ENCODE measurements at places on chromosomes 5 and 9.

GRCh38 chr5:168047043-168047668 is 244.3 kb upstream of the WWC1 start:
- no peak overlapping the region for H3K27ac ChIP-seq

DNA sequence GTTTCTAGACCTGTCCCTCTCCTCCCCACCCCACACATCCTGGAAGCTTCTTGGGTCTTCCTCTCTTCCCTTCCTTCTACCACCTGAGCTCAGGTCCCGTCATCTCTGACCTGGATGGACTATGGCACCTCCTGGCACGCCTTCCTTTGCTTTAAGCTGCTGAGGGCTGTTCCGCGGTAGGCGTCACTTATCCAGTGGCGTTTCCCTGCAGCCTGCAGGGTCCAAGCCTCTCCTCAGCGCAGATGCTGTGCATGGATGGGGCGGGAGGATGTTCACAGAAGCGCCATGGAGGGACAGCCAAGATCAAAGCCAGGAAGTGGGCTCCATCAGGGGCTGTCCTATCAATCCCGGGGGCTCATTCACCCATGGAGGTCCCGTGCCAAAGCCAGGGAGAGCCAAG is 23.8 kb upstream of the CNOT6 start:
- no peaks in the 10 kb centered on the region for H3K4me1 ChIP-seq
- no peaks in the 10 kb centered on the region for H3K27me3 ChIP-seq
- H3K36me3 ChIP-seq: no peaks in the 10 kb centered on the region
- DNase-seq: no peak
- H3K4me3 ChIP-seq: no peak overlapping the region

DNA sequence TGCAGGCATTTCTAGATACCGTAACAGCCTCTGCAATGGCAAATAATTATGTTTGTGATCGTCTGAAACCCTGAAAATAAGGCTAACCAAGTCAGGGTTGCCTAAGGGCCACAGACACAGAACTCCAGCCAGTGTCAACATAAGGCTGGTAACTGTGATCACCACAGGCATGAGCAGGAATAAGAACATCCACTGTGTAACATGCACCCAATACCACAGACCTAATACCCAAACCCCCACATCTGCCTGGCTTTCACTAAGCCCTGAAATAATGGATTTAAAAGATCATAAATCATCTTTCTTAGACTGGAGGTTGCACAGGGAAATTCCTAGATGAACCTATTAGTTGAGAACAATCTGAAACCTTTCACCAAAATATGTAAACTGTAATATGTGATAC is 394.5 kb downstream of the NFIB start:
- H3K4me1 ChIP-seq: no peaks in the 10 kb centered on the region
- DNase-seq: no peak
- H3K4me3 ChIP-seq: no peak overlapping the region
- H3K27me3 ChIP-seq: no peaks in the 10 kb centered on the region

GRCh38 chr9:29129763-29130162 is 1556.5 kb upstream of the C9orf72 start:
- H3K36me3 ChIP-seq: no peaks in the 10 kb centered on the region
- no peak for DNase-seq
- no peak overlapping the region for H3K4me3 ChIP-seq

DNA sequence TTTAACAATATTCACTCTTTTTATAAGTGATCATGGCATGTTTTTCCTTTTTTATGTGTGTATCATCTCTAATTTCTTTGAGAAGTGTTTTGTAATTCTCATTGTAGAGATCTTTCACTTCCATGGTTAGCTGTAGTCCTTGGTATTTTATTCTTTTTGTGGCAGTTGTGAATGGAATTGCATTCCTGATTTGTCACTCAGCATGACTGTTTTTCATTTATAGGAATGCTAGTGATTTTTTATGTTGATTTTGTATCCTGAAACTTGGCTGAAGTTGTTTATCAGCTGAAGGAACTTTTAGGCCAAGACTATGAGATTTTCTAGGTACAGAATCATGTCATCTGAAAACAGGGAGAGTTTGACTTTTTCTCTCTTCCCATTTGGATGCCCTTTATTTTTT is 13.1 kb upstream of the SPINK13 start:
- H3K4me3 ChIP-seq: no peak overlapping the region
- H3K27ac ChIP-seq: no peak overlapping the region
- H3K36me3 ChIP-seq: no peaks in the 10 kb centered on the region
- no peaks in the 10 kb centered on the region for H3K4me1 ChIP-seq
- H3K27me3 ChIP-seq: no peaks in the 10 kb centered on the region
- no peak for DNase-seq

DNA sequence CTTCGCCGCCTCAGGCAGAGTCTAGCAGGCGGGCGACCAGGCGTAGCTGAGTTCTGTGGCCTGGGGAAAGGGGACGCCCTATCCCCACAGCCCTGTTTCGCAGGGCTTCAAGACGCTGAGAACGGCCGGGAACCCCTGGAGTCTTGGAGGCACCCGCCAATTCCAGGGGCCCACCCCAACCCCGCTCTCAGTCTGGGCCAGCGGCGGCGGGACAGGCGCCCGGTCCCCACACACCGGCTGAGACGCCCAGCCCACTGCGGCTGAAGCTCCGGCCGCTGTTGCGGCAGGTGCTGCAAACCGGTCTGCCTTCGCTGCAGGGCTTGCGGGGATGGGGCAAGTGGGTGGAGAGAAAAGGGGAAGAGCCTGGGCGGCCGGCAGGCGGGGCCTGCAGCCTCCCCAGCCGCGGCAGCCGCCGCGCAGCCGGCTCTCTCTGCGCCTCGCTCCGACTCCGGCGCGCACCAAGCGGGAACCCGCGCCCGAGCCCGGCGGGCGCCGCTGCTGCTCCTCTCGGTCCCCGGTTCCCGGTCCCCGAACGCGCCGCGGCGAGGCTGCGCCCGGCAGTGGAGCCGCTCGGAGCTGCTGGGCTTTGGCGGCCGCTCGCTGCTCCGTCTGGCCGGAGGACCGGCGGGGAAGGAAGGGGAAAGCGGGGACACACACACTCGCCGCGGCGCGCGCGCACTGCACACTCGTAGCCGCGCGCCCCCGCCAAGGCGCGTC is at the start of gene PIP5K1B:
Gene PIP5K1B (plus strand): TSS at position 427 of the 717 bp plus-strand sequence. CDS start 117,375 bp downstream, outside the sequence.
- no peaks in the 10 kb centered on the region for H3K36me3 ChIP-seq
- H3K4me3 ChIP-seq: peak within 1 kb of the TSS; percentile 16
- DNase-seq: no peak
- H3K4me1 ChIP-seq: no peaks in the 10 kb centered on the region

GRCh38 chr5:120153551-120153950 is 310.5 kb upstream of the PRR16 start:
- no peak overlapping the region for H3K4me3 ChIP-seq
- no peaks in the 10 kb centered on the region for H3K4me1 ChIP-seq
- DNase-seq: no peak
- no peaks in the 10 kb centered on the region for H3K27me3 ChIP-seq
- H3K27ac ChIP-seq: no peak overlapping the region
- no peaks in the 10 kb centered on the region for H3K36me3 ChIP-seq

DNA sequence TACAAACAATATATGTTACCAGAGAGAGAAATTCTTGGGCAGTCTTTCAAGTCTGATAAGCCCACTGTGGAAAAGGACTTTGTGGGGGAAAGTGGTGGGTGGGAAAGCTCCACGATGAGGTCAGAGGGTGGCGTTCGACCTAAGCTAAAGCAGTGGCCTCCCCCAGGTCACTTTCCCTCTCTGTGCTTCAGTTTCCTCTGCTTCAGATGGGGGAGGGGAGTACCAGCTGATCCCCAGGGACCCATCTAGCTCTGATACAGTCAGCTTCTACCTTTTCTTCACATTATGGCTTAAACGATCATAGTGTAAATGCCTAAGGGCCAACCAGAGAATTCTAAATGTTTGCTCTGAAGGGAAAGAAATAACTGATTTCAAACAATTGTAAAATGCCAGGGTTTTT is 36.6 kb upstream of the ARSB start:
- no peak overlapping the region for H3K27ac ChIP-seq
- no peaks in the 10 kb centered on the region for H3K4me1 ChIP-seq
- H3K36me3 ChIP-seq: no peaks in the 10 kb centered on the region
- no peak overlapping the region for H3K4me3 ChIP-seq

DNA sequence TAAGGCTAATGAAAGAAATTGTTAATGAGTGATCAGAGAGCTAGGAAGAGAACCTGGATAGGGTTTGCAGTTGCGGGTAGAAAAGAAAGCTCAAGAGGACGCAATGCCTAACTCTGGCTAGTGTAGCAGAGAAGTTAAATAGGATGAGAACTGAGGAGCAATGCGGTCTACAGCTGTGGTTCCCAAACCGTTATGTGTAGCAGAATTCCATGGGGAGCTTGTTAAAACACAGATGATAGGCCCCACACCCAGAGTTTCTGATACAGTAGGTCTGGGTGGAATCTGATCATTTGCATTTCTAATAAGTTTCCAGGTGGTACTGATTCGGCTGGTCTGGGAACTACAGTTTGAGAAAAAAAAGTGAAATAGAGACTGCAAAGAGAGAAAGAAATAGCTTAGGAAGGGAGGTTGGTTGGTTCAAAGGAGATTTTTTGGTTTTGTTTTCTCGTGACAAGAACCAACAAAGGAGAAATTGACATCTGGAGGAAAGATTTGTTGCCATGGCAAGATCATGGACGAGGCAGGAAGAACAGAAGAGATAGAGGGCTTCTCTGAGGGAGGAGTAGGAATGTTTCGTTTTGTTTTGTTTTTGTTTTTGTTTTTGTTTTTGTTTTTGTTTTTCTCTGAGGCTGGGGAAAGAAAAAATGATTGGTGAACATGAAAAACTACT is 276.1 kb downstream of the ARRDC3 start:
- no peaks in the 10 kb centered on the region for H3K27me3 ChIP-seq
- no peak overlapping the region for H3K27ac ChIP-seq
- H3K36me3 ChIP-seq: no peaks in the 10 kb centered on the region
- no peak for DNase-seq
- no peaks in the 10 kb centered on the region for H3K4me1 ChIP-seq

DNA sequence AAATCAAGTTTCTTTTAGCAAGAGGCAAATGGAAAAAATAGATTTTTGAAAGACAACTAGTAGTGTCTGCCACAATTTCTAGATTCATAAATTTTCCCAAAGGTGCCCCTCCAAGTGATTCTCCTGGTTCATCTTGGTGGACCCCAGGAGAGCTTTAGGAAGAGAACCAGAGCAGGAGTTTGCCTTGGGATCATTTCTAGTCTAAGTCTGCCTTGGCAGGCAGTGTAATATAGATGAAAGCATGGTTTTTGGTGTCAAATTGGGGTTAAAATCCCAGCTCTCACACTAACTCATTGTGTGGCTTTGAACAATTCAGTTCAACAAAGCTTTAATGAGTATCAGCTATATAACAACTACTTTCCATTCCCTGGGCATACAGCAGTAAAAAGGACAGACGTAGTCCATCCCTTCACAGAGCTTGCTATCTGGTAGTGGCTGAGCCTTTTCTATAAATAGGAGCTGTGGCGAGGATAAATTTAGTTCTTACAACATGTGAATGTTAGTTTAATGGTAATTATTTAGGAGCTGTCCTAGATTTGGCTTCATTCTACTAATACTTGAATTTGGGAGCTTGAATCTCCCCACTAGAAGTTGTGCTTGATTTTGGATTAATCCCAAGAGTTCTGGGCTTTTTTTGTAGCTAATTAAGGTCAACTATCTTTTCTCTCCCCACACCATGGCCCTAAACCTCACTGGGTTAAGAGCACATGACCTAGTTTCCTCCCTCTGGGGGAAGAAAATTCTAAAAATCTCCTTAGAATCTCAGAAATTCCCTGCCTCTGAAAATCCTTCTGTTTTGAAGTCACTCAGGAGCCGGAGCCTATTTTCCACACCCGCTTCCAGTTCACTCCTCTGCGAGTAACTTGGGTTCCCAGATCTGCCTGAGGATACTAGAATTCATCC is 197.8 kb downstream of the PCSK1 start:
- no peak overlapping the region for H3K4me3 ChIP-seq
- no peaks in the 10 kb centered on the region for H3K36me3 ChIP-seq
- no peak overlapping the region for H3K27ac ChIP-seq
- no peaks in the 10 kb centered on the region for H3K27me3 ChIP-seq

DNA sequence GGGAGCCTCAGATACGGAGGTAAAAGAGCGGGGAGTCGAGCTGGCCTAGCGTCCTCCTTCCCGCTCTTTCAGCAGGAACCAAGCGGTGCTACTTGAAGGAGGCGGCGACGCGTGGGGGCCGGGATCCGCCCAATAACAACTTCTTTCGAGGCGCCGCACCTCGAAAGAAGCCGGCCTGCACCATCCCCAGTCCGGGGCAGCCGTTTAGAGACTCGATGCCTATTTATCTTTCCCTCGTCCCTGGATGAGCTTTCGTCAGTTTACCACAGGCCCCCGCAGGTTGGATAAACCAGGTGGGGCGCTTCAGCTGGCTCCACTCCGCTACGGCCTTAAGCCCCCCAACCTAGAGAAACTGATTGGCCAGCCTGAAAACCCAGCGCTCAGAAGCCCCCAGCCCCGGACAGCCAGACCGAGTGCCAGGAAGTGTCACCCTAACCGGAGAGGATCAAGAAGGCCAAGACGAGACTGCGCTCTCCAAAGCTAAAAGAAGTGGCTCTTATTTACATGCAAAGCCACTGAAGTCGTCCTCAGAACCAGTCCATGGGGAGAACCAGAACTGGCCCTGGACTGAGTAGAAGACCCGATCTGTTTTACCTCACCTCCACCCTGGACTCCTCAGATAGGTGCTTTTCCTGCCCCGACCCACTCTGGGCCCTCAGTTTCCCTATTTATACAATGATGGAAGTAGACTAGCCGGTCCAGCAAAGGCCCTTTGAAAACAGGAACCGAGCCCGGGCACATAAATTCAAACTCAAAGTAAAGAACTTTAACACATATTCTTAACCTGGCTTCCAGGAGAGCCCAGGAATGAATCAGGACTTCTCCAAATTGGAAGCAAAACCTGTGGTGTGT is 1.4 kb downstream of the HAND1 start:
- H3K4me3 ChIP-seq: no peak overlapping the region
- peaks cover 90% of the 10 kb centered on the region for H3K27me3 ChIP-seq
- no peaks in the 10 kb centered on the region for H3K36me3 ChIP-seq

DNA sequence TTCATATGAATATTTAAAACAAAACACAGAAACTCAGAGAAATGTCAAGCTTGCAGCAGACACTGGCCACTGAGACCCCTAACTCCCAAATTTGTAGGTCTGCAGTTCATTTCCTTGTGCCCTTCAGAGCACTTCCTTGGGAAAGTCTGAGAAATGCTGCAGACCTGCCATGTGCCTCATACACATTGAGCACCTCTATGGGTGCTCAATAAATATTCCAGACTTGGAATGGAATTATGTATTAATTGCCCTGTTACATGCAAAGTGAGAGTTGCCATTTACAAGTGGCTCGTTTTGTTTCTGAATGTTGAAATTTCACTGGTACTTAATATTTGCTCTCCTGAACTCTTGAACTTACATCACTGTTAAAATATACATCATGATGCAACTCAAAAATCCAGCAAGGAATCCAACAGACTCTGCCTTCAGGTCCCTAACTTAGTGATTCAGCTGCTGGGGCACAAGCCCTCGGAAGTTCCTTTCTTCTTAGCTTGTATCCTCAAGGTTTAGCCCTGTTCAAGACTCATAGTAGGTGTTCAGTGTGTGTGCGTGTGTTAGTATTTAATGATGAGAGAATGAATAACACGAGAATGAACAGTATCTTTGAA is 90.6 kb downstream of the PTCD2 start:
- no peaks in the 10 kb centered on the region for H3K4me1 ChIP-seq
- no peaks in the 10 kb centered on the region for H3K27me3 ChIP-seq
- no peak overlapping the region for H3K27ac ChIP-seq
- no peak overlapping the region for H3K4me3 ChIP-seq
- DNase-seq: no peak

- H3K4me1 ChIP-seq: no peaks in the 10 kb centered on the region
- H3K27me3 ChIP-seq: no peaks in the 10 kb centered on the region
- no peaks in the 10 kb centered on the region for H3K36me3 ChIP-seq
- no peak for DNase-seq
- no peak overlapping the region for H3K4me3 ChIP-seq
These were observed 65.7 kb downstream of the SREK1 start for GRCh38 chr5:66209794-66210193.

Data from CD8-positive, alpha-beta memory T cell (primary cell).